Dermis microvascular lymphatic vessel endothelial cell (primary cell): ENCODE measurements at places on chromosomes 6 and 20. TPM values are rescaled to one million over a fixed set of nuclear protein-coding genes. Genes with fewer than 3 reads are reported as not detected.

The CFAP61 gene
- total RNA-seq, result not detected in 2 replicates

The FAM162B gene
- 6.2 and 11.1 TPM in 2 replicates for total RNA-seq

The LRRC73 gene
- under 0.01 and 0.13 TPM in 2 replicates for total RNA-seq

The LTB gene
- 6.4 and 11.8 TPM in 2 replicates for total RNA-seq

The TPD52L1 gene
- 0.90 and 7.7 TPM in 2 replicates for total RNA-seq

The SLC22A2 gene
- not detected in 2 replicates for total RNA-seq

The PCK1 gene
- not detected in 2 replicates for total RNA-seq

The SERINC3 gene
- 106 and 135 TPM in 2 replicates for total RNA-seq

The PAX1 gene
- not detected in 2 replicates for total RNA-seq

The FABP7 gene
- not detected in 2 replicates for total RNA-seq

The CYP39A1 gene
- 0.25 and 0.26 TPM in 2 replicates for total RNA-seq

The FOXQ1 gene
- not detected in 2 replicates for total RNA-seq

The SFTA2 gene
- not detected in 2 replicates for total RNA-seq

The BMP7 gene
- total RNA-seq, result not detected in 2 replicates

The EYS gene
- 0.13 TPM in 1 of 2 replicates, not detected in the other for total RNA-seq

The CGA gene
- not detected in 2 replicates for total RNA-seq

The TFAP2C gene
- not detected in 2 replicates for total RNA-seq

The TNFRSF6B gene
- total RNA-seq, result 3.9 and 15.4 TPM in 2 replicates

The BPIFB2 gene
- not detected in 2 replicates for total RNA-seq

The NNAT gene
- total RNA-seq, result 0.13 and 0.26 TPM in 2 replicates

The CTCFL gene
- total RNA-seq, result not detected in 2 replicates

The MAP7 gene
- 0.51 and 1.0 TPM in 2 replicates for total RNA-seq

The NRSN1 gene
- not detected in 2 replicates for total RNA-seq

The SLA2 gene
- not detected in 2 replicates for total RNA-seq

The NHSL1 gene
- 25.2 and 48.5 TPM in 2 replicates for total RNA-seq

The RAB44 gene
- total RNA-seq, result under 0.01 TPM in 2 replicates

The MLN gene
- not detected in 2 replicates for total RNA-seq

The ENPP4 gene
- total RNA-seq, result 1.4 TPM in 2 replicates

The TRIM15 gene
- total RNA-seq, result not detected in 2 replicates

The KCNB1 gene
- total RNA-seq, result under 0.01 TPM in 1 of 2 replicates, not detected in the other

The DEFB114 gene
- not detected in 2 replicates for total RNA-seq

The NHLRC1 gene
- 0.51 and 0.89 TPM in 2 replicates for total RNA-seq

The SEL1L2 gene
- not detected in 2 replicates for total RNA-seq

The OR2B6 gene
- total RNA-seq, result not detected in 2 replicates

The RFX6 gene
- not detected in 2 replicates for total RNA-seq

The ZMYND8 gene
- total RNA-seq, result 24.9 and 28.3 TPM in 2 replicates

The ZSWIM1 gene
- total RNA-seq, result 2.8 and 4.7 TPM in 2 replicates

The HSPA1L gene
- 1.2 and 1.4 TPM in 2 replicates for total RNA-seq

The TMEM181 gene
- 32.2 and 40.0 TPM in 2 replicates for total RNA-seq

The ZKSCAN4 gene
- 3.0 and 4.3 TPM in 2 replicates for total RNA-seq

The EPHA7 gene
- under 0.01 TPM in 2 replicates for total RNA-seq

The ZBP1 gene
- not detected in 2 replicates for total RNA-seq

The DCDC2 gene
- total RNA-seq, result under 0.01 TPM in 1 of 2 replicates, not detected in the other

The CPNE5 gene
- 5.0 and 6.7 TPM in 2 replicates for total RNA-seq

The CASP8AP2 gene
- total RNA-seq, result 8.7 and 10.0 TPM in 2 replicates

The SNX9 gene
- total RNA-seq, result 36.2 and 53.7 TPM in 2 replicates

The HNF4A gene
- total RNA-seq, result not detected in 2 replicates

The PTK7 gene
- total RNA-seq, result 20.0 and 37.8 TPM in 2 replicates

The RIPK1 gene
- 19.8 and 27.6 TPM in 2 replicates for total RNA-seq

The TMEM170B gene
- total RNA-seq, result 1.4 and 1.6 TPM in 2 replicates

The PTCHD4 gene
- total RNA-seq, result 12.5 and 13.3 TPM in 2 replicates

The LAMA2 gene
- 0.13 and 0.64 TPM in 2 replicates for total RNA-seq

The RTN4IP1 gene
- 2.5 and 3.6 TPM in 2 replicates for total RNA-seq

The LST1 gene
- total RNA-seq, result 0.51 TPM in 1 of 2 replicates, not detected in the other

The NTSR1 gene
- total RNA-seq, result under 0.01 TPM in 2 replicates

The FILIP1 gene
- 1.7 and 3.8 TPM in 2 replicates for total RNA-seq

The NOX3 gene
- not detected in 2 replicates for total RNA-seq

The NFATC2 gene
- 2.4 and 2.7 TPM in 2 replicates for total RNA-seq

The C6orf163 gene
- 0.26 and 0.63 TPM in 2 replicates for total RNA-seq
